ENCODE measurements at places on chromosomes 16 and 17.

DNA sequence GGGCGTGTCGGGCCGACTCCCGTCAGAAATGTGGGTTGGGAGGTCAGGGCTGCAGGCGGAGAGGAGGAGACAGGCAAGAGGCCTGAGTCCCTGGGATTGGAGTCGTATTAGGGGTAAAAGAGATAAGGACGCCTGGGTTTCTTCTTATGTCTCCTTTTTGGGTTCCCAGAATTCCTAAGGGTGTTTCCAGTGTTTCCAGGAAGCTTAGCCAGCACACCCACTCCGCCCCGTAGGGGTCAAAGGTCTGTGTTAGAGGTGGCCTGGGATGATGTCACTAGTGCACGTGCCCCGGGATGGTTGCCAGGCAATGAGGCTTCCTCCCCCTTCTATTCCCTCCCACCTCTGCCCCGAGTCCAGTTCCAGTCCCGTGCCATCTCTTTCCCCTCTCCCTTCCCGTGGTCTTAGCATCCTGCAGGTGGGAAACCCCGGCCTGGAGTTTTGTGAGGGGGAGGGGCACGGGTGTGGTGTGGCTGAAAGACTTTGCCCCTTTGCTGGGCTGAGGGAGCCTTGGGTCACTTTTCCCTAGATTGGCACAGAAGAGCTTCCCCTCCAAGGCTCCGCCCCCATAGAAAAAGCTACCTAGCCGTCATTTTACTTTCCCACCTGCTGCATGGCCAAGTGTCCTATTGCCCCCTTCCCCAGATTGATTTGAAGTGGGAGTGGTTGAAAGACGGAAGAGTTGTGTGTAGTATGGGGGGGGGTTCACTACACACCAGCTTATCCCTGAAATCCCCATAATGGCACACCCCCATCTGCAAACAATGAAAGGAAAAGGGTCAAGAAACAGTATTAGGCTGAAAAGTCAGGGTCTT is 2.8 kb downstream of the KDM6B start:
- no peak for DNase-seq

DNA sequence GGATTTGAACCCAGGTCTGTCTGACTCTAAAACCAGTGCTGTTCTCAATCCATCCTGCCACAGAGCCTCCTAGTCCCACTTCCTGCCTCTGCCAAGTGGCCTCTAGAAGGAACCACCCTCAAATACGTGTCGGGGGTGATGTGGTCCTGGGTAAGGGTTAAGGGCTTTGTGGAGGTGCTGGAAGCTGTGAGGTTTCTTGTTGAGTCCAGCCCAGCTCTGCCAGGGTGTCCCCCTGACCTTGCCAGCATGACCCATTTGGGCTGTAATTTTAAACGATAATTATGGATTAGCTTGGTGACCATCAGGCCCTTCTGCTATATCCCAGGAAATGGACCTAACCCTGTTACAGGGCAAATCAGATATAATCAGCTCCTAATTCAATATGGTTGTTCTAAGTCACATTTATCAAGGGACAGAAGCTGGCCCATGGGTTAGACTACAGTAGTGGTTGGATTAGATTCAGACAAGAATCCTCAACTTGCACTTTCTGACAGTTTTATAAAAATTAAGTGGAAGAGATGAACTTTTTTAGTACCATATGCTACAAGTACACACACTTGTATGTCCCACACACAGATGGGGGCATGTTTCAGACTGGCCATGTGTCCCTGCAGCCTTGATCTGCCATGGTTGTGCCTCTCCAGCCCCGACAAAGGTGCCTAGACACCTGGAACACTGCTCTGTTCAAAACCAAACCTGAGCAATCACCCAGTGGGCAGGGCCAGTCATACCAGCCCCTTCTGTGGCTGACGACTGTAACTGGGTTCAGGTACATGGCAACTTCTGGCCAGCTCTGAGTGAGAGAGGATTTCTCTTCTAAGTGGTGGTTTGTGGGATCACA is 48.0 kb downstream of the SMPD3 start:
- no peak for DNase-seq

GRCh38 chr16:72838586-72838910 is 209.4 kb downstream of the ZFHX3 start:
- no peak for DNase-seq

DNA sequence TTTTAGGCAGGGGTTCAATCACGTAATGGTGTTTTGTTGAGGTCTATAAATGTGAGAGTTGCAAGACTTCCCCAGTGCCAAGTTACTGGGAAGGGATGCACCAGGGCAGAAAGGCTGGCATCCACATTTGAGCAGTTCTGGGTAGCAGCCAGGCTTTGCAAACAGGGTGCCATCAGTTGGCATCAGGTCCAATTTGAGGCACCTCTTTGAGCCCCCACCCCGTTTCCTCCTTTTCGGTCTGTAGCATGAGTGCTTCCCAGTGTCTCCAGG is 142.6 kb upstream of the CACNG5 start:
- DNase-seq: no peak

GRCh38 chr17:44444735-44445105 is 55.3 kb upstream of the ITGA2B start:
- no peak for DNase-seq

DNA sequence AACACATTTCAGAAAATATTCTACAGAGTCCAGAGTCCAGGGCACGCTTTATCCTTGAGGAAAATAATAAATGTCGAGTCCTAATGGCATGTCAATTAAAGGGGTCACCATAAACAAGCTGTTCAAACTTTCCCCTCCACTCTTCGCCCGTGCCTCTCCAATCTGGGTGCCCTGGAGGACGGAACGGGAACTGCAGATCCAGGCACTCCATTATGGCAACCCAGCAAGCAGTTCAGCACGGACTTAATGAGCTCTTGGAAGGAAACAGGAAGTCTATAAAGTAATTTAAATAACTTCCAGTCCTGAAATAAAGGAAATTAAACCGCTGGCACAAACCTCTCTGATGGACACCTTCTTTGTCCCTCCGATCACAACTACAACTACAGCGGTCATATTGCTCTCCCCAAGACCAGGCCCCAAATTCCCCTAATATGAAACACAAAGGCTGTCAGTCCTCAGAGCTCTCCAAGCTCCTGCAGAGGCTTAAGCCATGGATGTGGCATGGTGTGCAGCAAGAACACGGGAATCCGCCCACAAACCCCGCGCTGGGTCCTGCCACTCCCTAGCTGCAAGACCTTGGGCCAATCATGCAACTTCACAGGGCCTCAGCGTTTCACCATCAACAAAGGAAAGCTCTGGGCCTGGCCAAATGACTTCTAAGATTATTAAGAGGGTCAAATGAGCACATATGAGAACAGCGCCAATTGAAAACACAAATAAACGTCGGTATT is 52.6 kb downstream of the ZFHX3 start:
- DNase-seq: no peak

DNA sequence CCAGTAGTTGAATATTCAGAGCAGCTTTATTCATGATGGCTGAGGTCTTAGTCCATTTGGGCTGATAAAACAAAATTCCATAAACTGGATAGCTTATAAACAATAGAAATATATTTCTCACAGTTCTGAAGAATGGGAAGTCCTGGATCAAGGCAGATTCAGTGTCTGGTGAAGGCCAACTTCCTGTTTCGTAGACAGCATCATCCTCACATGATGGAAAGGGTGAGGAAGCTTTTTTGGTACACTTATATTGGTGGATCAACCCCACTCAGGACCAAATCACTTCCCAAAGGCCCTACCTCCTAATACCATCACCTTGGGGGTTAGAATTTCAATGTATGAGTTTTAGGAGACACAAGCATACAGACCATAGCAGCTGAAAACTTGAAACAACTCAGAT is 224.2 kb downstream of the CYB561 start:
- no peak for DNase-seq

DNA sequence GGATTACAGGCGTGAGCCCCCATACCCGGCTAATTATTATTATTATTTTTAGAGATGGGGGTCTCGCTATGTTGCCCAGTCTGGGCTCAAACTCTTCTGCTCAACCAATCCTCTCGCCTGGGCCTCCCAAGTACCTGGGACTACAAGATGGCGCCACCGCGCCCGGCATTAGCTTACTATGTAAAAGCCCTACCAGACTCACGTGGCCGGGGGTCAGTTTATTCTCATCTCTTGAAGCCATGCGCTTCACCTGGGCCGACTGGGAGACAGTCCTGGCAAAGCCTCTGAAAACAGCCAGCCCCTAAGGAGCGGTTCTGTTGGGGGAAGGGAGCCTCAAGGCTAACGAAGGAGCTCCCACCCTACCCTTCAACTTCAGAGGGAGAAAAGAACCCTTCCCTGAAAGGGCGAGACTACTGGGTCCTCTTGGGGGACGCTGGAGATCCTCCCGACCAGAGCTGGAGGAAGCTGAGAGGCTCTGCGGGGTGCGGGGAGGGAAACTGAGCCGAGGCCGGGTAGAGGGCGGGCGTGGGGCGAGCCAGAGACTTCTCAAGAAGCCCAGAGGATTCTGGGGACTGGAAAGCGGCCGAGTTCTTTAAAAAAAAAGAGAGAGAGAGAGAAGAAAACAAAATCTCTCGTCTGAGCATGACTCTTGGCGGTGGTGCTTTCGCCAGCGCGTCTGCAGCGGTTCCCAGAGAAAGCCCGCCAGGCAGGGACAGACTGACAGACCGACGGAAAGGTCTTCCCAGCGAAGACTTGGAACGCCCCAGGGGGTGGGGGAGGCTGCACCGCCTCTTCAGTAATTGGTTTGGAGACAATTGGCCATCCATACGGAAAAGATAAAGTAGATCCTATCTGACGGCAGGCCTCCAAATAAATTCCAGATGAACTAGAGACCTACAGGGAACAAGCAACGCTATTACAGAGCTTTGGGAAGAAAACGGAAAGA is 5.6 kb upstream of the TUBG2 start:
- no peak for DNase-seq

DNA sequence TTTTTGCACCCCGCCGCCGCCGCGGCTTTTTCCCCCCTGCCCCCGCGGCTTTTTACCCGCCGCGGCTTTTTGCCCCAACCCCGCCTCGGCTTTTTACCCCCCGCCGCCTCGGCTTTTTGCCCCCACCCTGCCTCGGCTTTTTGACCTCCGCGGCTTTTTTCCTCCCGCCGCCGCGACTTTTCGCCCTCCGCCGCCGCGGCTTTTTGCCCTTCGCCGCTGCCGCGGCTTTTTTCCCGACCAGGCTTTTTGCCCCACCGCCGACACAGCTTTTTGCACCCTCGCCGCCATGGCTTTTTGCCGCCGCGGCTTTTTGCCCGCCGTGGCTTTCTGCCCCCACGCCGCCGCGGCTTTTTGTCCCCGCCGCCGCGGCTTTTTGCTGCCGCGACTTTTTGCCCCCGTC is 137.0 kb upstream of the TP53TG3D start:
- no peak for DNase-seq

- no peak for DNase-seq
Observed at GRCh38 chr16:19709381-19710136, 8.5 kb downstream of the KNOP1 start.

- DNase-seq: no peak
Observed at GRCh38 chr17:46121841-46122485, 71.3 kb downstream of the KANSL1 start.

DNA sequence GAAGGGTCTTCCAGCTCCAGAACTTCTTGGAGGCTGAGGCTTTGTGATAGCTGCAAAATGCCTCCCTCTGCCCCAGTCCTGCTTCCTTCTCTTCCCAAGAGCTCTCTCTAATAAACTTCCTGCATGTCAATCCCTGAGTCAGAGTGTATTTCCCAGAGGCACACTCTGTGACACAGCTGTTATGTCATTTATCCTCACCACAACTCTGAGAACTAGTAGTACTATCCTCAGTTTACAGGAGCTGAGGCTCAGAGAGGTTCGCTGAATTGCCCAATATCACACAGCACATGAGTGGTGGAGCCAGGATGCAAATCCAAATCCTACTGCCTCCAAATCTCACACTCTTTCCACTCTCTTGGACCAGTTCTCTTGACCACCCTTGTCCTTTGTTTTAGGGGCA is 20.0 kb downstream of the UNC45B start:
- no peak for DNase-seq

GRCh38 chr17:58333736-58334207 is 5.2 kb upstream of the TSPOAP1 start:
- no peak for DNase-seq
